ENCODE measurements at places on chromosomes 3 and 15.

- no peak for DNase-seq
Observed at GRCh38 chr3:196501316-196502044, 2.1 kb downstream of the RNF168 start.

GRCh38 chr15:99052205-99052604, 44.6 kb upstream of the PGPEP1L start:
- no peak for DNase-seq

DNA sequence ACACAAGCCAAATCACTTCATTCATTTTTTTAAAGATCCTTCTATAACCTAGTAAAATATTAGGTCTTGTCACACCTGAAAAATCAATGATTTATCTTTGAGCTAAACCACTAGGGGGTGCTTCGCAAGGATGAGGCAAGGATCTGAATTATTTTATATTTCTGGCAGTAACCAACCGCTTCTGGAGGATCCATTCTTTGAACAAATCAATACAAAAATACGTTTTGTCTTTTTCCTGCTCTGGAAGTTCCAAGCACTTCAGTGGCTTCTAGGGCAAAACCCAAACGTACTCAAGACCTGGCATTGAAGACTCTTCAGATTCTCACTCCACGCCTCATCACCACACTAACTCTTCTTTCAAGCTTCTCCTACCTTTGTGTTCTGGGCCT, 486 bp downstream of the LSG1 start:
- no peak for DNase-seq

- no peak for DNase-seq
Observed at GRCh38 chr15:97691799-97692198, 268.7 kb upstream of the ARRDC4 start.

DNA sequence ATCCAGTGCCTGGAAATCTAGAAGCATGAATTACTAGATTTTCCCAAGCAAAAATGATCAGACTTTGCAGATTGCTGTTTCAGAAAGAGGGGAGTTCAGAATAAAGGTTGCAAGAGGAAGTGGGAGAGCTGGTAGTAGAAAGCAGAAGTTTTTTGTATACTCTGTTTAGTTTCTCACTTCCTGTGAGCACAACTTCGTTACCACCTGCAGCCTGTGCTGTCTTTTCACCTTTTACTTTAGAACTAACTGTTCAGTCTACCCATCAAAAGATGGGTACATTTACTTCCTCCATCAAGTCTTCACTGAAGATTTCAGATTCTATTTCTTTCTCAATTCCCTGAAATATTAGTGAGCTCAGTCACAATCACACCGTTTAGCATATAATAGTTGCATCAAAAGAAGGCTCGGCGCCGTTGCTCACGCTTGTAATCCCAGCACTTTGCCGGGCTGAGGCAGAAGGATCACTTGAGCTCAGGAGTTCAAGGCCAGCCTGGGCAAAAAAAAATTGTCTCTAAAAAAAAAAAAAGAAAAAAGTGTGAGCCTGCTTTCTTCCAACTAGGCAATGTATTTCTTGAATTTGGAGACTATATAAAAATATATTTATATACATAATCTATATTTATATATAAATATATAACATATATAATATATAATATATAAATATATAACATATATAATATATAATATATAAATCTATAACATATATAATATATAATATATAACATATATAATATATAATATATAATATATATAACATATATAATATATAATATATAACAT, 1.8 kb upstream of the CEP97 start:
- no peak for DNase-seq
